ENCODE measurements at places on chromosomes 3 and 15.

- peak; percentile 72 for DNase-seq
Observed at GRCh38 chr3:129936757-129937156, 37.8 kb upstream of the TRH start.

- DNase-seq: no peak
Observed at GRCh38 chr15:76084256-76084655, 24.5 kb downstream of the TMEM266 start.

GRCh38 chr3:48301020-48301799 lies 32.3 kb downstream of the SPINK8 start:
- DNase-seq: peak; percentile 92

GRCh38 chr3:171460725-171461524 lies 720 bp upstream of the TNIK start:
- DNase-seq: peak; percentile 43

- DNase-seq: no peak
Observed at GRCh38 chr15:90750186-90750585, 33.0 kb downstream of the BLM start.

DNA sequence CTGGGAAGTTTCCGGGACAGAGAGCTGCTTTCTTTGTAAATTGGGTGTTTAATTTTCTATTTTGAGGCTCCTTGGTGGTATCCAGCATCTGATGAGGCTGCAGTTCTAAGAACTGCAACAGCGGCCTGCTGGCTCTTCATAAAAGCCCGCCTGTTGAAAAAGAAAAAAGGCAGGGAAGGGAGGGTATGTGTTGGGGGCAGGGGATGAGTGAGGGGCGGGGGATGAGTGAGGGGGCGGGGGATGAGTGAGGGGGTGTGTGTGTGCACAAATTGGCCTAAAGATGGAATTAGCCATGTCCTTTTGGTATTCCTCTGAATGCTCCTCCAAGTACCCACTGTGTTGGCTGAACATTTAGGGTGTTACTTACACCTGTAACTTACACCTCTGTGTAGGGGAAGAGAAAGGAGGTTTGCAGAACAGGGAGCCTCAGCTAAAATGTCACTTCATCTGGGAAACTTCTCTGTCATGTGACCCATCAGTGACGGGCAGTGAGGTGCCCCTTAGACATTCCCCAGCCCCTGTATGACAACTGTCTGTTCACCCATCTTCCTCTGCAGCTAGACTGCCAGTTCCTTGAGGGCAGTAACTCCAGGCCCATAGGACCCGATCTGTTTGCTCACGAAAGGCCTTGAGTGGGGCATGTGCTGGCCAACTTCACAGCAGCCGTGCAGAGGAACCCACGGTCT lies 57.6 kb downstream of the LRIG1 start:
- no peak for DNase-seq

DNA sequence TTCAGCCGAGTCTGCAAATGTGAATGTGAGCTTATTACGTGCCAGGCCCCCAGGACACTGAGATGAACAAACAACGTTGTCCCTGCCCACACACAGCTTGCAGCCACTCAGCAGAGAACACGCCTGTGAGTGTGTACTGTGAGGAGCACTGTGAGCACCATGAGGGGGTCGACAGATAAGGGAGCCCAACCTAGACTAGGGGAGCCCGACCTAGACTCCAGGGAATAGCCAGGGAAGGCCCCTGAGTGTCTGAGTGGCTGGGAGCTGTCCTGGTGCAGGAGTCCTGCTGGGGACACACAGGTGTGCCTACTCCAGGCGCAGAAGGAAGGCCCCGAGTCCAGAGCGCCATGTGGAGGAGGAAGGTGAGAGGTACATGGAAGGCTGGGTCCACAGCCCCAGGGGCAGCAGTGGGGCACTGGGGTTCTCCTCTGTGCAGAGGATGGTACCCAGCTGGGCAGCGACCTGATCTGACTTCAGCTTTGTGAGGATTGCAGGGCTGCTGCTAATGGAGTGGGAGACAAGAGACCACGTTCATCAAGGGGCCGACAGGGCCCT lies 36.5 kb downstream of the MGLL start:
- no peak for DNase-seq

DNA sequence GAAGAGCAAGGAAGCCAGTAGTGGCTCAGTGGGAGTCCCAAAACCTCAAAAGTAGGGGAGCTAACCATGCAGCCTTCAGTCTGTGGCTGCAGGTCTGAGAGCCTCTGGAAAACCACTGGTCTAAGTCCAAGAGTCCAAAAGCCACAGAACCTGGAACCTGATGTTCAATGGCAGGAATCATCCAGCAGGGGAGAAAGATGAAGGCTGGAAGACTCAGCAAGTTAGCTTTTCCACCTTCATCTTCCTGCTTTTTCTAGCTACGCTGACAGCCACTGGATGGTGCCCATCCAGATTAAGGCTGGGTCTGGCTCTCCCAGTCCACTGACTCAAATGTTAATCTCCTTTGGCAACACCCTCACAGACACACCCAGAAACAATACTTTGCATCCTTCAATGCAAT lies 626.3 kb downstream of the NAALADL2 start:
- no peak for DNase-seq

- DNase-seq: no peak
Observed at GRCh38 chr15:77886805-77887448, 190.6 kb downstream of the TBC1D2B start.

GRCh38 chr15:77425104-77425503 lies 4.4 kb downstream of the HMG20A start:
- no peak for DNase-seq

GRCh38 chr3:11167590-11167989 lies 13.3 kb downstream of the HRH1 start:
- no peak for DNase-seq

GRCh38 chr3:21989341-21990042 lies 238.5 kb upstream of the ZNF385D start:
- DNase-seq: no peak

GRCh38 chr3:66838704-66839103 lies 159.4 kb upstream of the KBTBD8 start:
- no peak for DNase-seq

DNA sequence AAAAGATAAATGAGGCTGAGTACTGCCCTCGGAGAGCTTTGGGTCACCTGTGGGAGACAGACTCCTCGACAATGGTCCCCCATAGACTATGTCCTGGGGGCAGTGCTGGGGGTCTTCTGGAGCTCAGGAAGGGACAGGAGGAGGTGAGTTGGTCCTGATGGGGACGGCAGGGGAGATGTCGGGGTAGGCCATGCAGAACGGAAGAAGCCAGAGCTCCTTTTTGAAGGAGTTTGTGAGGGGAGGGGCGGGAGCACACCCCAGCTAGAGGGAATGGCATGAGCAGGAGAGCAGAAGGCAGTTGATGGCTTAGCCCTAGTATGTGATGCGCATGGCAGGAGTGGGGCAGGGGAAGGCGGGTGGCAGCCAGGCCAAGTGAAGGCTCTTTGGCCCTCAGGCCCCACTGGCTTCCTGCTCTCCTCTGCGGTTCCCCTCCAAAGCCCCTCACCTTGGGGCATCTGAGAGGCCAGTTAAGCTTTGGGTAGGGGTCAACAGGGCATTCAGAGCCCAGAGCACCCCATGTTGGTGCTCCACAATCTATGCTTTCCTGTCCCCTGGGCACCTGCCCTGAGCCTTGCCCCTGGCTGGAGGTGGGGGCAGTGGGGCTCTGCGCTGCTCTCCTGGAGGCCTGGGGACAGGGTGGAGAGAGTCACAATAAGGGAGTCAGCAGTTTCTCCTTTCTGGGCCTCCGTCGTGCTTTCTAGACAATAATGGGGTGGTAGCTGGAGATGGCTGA lies 179.3 kb downstream of the SMAD6 start:
- no peak for DNase-seq
